ENCODE measurements at places on chromosomes 4 and X. TPM values are rescaled to one million over a fixed set of nuclear protein-coding genes. Genes with fewer than 3 reads are reported as not detected.

GRCh38 chr4:7689773-7690693 lies 249.6 kb downstream of the AFAP1 start:
- DNase-seq, result no peak

DNA sequence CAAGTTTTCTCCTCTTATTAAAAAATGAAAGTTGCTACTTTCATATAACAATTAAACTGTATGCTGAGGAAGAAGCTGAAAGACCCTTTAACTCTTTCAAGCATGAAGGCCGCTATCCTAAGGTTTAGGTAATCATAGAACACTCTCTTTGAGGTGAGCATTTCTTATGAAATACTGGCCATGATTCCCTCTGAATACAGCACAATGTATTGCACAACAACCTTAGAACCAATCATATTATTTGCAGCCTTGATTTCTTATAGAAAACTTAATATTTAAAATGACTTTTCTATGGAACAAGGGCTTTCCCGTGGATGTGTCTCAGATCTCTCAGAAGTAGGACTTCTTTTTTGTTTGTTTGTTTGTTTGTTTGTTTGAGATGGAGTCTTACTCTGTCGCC lies 333.4 kb upstream of the TEX13C start:
- no peak for DNase-seq

GRCh38 chrX:19721726-19722370 lies 165.6 kb downstream of the SH3KBP1 start:
- DNase-seq, result no peak

GRCh38 chrX:1178580-1179057 lies 33.8 kb downstream of the CRLF2 start:
- DNase-seq, result no peak

GRCh38 chr4:37682701-37683401 lies 3.3 kb downstream of the RELL1 start:
- DNase-seq, result no peak

DNA sequence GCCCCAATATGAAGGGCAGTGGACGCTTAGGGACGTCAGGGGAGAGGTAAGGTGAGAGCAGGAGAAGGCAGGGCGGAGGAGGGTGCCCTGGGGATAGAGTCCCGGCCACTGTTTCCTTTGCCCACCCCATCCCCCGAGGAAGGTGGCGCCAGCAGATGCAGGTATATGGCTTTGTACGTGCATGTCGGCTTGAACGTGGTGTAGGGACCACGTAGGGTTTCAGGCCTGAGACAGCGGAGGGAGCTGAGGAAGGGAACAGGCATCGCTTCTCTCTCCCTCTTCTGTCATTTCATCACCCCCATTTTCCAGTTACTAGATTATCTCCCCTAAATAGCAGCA lies 97.9 kb downstream of the PHKA2 start:
- DNase-seq, result no peak

DNA sequence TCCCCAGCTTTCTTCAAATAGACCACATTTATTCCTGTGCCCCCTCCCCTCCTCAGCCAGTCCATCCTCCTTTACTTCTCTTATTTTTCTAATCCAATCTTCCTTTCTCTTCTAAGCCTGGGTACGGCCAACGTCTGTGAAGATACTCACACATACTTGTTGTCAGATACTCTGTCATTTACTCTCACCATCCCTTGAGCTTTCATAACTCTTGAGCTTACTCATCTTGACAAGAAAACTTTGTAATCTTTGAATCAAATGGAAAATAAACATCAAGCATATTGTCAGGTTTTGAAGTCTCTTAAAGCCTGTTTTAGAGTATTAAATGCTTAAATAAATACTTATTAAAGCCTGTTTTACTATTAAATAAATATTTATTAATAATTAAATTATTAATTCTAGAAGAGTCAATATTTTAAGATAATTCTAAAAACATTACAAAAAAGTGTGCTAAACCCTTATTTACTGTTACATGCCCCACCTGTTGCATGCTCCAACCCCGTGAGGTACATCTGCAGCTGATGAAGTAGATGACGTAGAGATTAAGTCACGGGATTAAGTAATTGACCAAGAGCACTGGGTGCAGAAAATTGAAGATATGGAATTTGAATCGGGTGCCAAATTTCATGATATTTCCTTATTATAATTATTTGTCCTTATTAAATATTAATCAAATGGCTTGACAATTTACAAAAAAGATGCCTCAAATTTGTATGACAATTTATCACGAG lies 1.5 kb upstream of the TRIML2 start:
- DNase-seq, result no peak

- no peak for DNase-seq
Measured at GRCh38 chr4:140168474-140168873, 14.5 kb upstream of the MAML3 start.

DNA sequence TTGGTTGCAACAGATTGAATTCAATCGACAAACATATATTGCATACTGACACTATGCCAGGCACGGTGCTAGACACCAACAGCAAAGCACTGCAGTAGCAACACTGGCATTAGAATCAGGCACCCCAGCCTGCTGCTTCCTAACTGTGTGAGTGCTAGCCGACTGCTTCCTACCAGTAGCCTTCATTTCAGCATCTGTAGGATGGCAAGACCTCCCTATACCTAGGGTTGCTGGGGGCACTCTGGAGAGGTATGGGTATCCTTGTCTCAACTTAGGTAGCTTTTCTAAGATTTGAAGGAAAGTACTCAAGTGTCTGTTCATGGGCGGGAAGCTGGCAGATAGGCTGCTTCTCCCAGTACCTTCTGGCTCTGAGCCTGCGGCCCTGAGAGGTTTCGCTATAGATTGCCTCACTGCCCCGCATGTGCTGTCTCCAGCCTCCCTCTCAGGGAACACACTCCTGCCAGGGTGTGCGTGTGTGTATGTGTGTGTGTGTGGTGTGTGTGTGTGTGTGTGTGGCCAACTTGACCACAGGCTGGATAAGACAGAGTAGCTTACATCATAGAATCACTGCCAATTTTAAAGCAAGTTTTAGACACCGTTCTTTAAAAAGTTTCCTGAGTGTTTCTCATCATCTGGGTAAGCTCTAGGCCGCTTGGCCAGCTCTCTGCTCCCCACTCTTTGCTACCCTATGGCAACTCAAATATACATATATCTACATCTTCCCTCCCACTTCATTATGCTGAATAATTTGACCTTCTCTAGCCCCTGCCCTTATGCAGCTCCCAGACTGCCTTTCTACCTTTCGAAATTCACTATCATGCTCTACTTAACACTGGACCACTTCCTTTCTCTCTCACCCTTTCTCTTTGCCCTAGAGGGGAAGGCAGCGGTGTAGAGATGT lies 97.0 kb upstream of the PJA1 start:
- no peak for DNase-seq

The OCIAD1 gene
- 176 TPM for polyA plus RNA-seq

The SLC34A2 gene
- polyA plus RNA-seq, result not detected

The NXF3 gene
- not detected for polyA plus RNA-seq

The SPIN3 gene
- 6.3 TPM for polyA plus RNA-seq

The SSX1 gene
- not detected for polyA plus RNA-seq

All from AG04450 (cell line).